ENCODE measurements at places on chromosomes 3 and 15. TPM values are rescaled to one million over a fixed set of nuclear protein-coding genes. Genes with fewer than 3 reads are reported as not detected.

Gene IMPG2
- total RNA-seq = 0.78 TPM

Gene AGBL1
- 0.32 TPM for total RNA-seq

Gene XYLB
- total RNA-seq = 14.2 TPM

Gene MCF2L2
- total RNA-seq = 9.1 TPM

Gene NAALADL2
- 5.4 TPM for total RNA-seq

All from motor neuron (in vitro differentiated cells).